ENCODE measurements at places on chromosomes 7 and 10.

DNA sequence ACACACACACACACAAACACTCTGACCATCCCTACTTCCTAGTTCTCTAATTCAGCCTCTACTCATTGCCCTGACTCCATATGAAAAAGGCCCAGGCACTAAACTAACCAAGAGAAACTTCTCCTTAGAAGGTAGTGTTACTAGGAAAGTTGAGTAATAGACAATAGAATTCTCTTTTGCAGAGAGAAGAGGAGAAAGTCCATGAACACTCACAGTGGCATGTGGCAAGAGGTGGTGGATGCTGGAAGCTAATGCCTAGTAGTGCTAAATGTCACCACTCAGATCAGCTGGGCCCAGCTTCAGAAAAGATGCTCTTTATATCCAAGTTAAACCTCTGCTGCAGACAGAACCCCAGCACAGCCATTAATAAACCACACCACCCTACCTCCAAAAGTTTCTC is 58.2 kb downstream of the SORBS1 start:
- no peak for DNase-seq

GRCh38 chr10:28761084-28761846 is 83.9 kb downstream of the BAMBI start:
- no peak for DNase-seq

DNA sequence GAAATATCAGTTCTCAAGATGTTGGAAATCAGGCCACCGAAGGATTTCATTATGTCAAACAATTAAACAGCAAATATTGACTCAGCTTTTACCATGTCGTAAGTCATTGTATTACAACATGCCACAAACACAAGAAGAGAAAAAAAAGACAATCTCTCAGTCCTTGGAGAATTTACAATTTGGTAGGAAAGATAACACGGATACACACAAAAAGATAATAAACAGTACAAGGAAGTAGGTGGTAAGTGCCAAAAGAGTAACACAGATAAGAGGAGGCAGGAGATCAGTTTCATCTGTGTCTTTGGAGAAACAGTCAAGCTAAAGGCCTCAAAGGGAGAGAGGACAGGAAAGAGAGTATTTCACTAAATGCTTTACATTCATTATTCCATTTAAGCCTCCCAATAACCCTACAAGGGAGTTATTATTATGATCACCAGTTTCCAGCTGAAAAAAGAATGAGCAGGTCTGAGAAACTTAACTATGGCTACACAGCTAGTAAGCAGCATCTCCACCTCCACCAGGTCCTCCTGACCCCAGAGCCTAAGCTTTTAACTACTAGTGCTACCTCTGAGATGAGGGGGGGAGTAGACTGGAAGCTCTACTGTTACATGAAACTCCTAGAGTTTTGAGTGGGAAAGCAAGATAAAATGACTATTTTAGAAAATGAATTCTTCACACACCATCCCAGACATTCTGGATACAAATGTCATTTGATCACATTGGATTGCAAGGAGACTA is 13.9 kb upstream of the DNAJC1 start:
- DNase-seq, result no peak

DNA sequence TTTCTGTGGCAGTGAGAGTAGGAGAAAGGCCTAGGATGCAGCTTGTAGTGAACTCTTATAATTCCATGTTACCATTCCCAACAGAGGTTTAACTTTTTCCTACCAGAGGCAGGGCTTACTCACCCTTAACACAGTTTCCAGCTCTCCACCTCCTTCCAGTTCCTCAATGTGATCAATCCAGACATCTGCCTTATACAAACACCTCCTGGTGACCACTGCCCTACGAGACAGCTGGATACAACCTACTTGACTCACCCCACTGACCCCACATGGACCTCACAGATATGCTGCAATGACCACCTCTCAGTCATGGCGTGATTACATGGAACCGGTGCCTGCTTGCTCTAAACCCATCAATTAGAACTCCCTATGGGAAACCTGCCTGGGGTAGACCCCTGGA is 326.5 kb downstream of the TNS3 start:
- DNase-seq, result no peak

GRCh38 chr7:155588468-155588998 is 42.2 kb upstream of the CNPY1 start:
- no peak for DNase-seq

GRCh38 chr7:7695111-7695817 is 23.1 kb downstream of the RPA3 start:
- DNase-seq, result no peak

DNA sequence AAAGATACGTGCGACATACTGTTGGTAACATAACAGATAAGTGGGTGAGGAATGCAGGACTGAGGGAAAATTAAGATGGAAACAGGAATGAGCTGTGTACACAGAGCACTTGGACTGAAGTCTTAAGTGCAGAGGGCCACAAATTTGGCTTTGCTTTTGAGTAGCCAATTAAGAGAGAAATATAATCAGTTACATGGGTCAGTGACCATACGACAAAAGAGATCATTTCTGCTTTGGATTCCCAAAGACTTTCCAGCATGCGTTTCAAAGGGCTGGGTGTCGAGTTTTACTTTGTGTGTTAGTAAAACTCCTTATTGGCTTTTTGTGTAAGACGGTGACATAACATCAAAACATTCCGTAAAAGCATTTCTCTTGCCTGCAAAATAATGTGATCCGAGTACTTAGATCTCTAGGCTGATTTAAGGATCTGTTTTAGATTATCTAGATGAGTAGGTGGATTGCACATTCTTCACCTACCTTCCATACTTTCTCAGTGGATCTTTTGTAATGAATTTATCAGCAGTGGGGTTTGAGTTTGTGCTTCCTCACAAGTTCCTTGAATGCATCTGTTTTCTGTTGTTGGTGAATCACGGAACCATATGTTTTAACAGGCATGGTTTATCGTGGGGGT is 7.5 kb downstream of the RABGEF1 start:
- DNase-seq, result no peak

GRCh38 chr7:47669178-47669891 is 87.4 kb upstream of the TNS3 start:
- no peak for DNase-seq

DNA sequence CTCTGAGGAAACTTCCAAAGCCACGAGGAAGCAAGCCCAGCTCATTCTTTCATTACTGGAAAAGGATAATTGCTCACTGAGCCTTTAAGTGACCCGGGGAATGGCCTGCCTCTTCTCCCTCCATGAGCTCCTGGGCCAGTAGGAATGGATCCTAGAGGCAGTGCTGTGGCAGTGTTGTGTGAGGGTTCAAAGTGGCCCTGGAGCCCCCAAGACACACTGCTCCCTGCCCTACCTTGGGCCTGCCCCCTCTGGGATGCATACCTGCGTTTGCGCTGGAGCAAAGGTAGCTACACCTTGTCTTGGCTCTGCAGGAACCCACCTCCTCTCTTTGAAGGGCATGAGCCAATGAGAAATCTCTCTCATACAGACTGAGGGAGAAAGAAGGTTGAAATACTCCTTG is 115.8 kb upstream of the ANLN start:
- no peak for DNase-seq

- DNase-seq, result no peak
Measured at GRCh38 chr7:151271699-151272355, 23.3 kb upstream of the SMARCD3 start.

- DNase-seq, result no peak
Measured at GRCh38 chr7:120353171-120353570, 80.2 kb downstream of the KCND2 start.

DNA sequence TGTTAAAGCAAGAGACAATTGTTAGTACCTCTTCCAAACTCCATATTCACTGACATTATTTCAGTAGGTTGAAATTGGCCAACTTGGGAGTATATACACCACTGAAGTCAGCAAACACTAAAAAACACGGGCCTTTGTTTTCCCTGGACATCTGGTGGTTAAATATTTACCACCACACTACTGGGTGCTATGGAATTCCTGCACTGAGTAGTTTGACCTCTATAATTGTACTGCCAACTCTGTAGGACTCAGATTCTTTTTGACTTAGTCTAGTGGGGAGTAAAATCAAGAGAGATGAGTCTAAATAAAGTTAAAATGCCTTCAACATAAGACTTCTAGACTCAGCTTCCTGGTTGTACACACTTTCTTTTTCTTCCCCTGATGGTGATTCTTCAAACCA is 41.3 kb upstream of the TES start:
- DNase-seq, result no peak

DNA sequence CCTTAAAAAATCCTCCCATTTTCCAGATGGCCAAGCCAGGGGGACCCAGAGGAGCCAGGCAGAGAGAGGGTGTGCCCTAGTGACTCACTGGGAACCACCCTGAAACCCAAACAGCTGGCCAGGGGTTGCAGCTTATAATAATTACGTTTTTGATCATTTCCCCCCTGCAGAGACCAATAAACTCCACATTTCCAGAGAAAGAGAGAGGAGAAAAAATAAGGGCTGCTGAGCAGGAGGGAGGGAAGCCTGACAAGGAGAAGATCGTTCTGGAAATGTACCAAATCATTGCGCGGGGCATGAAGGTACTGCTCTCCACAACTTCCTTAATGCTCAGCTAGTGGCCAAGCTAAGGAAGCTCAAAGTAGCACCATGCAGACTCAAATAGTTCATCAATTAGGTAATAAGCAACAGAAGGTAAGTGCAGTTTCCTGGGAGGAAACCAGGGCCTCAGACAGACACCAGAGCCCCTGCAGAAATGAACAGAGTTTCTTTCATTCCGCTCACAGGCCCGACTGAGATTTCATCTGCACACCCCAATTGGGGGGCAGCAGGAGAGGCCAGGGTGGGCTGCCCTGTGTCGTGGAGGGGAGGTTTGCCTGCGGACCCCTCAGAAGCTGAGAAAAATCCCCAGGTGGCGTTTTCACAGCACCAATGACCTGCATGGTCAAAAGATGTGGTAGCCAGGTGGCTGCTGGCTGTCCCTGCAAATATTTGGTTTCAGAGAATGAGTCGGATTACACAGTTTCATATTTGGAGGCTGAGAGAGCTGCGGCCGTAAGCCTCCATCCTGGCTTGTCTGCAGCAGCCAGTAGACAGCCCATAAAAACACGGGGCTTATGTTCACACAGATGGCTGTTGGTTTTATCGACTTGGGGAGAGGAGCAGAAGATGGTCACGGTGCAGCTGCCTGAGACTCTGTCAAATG is 153.2 kb upstream of the LYZL2 start:
- no peak for DNase-seq

DNA sequence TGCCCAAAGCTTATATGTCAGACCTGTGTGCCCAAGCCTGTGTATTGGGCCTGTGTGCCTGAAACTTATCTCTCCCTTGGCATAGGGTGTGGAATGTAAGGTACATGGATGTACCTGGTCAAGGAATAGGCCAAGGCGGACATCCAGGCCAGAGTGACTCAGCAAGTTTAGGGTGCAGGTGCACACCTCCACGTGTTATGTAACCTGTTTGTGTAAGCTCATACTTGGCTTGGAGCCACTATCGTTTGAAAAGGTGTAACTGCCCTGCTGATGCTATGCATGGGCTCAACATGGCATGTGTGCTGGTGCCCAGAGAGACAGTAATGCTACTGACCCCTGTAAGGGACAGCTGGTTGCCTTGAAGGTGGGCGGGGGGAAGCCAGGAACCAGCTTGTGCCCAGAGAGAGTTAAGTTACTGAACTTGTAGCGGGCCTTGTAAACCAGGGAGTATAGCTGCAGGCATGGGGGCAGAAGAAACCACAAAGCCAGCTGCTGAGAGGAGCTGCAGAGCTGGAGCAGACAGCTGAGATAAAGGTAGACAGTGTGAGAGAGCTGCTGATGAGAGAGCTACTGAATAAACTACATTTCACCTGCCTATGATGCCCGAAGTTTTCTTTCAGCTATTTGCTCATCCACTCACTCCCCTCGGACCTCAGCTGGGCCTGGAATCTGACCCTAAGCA is 656.4 kb upstream of the ZWINT start:
- DNase-seq, result no peak

GRCh38 chr7:150648353-150649079 is 16.3 kb upstream of the GIMAP6 start:
- DNase-seq, result no peak

DNA sequence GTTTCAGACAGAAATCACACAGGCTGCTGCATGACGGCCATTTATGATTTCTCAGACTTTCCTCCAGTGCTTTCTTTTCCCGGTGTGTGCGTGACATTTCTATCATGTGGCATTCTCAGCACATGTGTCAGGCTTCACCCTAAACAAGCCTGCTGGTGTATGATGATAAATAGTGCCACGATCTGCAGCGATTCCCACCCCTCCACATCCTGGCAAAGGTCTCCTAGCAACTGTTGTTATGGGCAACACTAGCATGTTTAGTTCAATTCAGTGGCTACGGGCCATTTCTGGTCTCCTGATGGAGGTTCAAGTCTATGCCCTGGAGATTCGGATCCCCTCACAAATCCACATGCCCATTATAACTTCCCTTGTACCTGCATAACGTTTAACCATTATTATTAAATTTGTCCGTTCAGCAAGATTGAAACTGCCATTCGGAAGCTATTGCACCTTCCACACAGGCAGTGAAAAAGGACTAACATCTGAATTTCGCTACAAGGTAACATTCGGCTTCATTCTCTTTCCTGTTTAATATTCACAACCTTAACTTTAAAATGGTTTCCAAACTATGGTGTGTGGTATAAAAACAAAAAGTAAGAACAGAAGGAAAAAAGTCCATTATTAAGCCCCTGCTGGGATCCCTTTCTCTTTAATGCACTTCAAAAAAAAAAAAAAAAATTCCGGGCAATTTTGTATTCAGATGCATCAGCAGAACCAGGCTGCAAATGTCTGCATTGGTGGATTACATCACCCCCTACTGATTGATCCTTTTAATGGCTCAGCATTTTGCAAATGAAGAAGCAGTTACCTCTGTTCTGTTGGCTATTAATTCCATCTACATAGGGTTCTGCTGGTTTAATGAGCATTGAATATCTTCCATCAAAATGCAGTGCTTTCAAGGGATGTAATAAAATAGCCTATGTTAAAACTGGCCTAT is 90.2 kb downstream of the FRMD4A start:
- DNase-seq, result no peak

DNA sequence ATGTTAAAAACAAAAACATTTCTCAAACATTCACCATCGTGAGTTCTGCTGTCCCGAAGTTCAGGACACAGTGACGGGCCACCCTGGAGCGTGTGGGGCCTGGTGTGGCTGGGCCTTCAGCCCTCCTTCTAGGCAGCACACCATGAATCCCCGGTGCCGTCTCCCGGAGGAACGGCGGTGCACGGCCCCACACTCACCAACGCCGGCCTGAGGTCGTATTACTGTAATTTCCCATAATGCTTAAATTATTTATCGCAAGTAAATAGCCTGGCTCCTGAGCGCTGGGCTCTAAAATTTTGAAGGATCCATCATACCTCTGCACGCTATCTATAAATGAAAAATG is 1.4 kb downstream of the STK32C start:
- no peak for DNase-seq

- DNase-seq, result no peak
Measured at GRCh38 chr10:109895848-109896247, 27.5 kb downstream of the XPNPEP1 start.

DNA sequence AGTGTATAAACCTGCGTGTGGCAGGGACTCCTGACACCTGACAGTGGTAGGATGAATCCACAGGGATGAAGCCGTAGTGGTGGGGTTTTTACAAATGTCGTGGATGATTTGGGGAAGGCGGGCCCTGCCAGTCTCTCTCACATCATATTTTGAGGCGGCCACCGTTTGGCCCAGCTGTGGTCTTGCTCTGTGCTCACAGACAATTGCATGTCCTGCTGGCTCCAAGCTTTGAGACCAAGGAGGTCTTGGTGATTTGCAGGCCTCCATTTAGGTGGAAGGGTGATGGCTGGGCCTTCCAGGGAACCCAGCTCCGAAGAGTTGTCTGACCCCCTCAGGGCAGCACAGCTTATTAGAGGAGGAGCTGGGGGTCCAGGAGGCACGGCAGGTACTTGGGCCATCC is 151.1 kb upstream of the SHH start:
- peak; percentile 15 for DNase-seq

GRCh38 chr7:22447762-22448161 is 52.2 kb downstream of the STEAP1B start:
- no peak for DNase-seq

GRCh38 chr10:47406548-47406869 is 22.4 kb upstream of the ZNF488 start:
- no peak for DNase-seq
